ENCODE measurements at places on chromosomes 2 and 18.

- peak; percentile 78 for DNase-seq
These were observed 611 bp downstream of the TCF7L1 start for GRCh38 chr2:85133751-85134254.

GRCh38 chr2:11033114-11033513 lies 121.4 kb downstream of the KCNF1 start:
- DNase-seq, result no peak

GRCh38 chr18:11136241-11136640 lies 13.1 kb downstream of the PIEZO2 start:
- no peak for DNase-seq

DNA sequence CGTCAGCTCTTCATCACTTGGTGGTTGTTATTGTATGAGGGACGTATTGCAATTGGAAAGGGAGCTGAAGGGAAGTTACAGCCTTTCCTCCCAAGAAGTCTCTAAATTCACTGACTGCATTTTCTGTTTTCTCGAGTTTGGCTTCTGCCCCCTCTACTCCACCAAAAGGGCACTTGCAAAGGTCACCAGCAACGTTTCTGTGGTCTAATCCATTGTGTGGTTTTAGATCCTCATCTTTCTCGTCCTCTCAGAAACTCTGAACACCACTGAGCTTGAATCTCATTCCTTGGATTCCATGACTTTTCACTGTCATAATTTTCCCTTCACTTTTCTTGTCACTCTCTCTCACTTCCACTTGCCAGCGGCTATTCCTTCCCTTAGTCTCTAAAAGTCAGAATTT lies 308.0 kb downstream of the AFF3 start:
- DNase-seq, result no peak

- DNase-seq, result no peak
These were observed 112.6 kb downstream of the KLHL29 start for GRCh38 chr2:23497536-23497935.

- no peak for DNase-seq
These were observed 34.5 kb upstream of the L3MBTL4 start for GRCh38 chr18:6449213-6449612.

DNA sequence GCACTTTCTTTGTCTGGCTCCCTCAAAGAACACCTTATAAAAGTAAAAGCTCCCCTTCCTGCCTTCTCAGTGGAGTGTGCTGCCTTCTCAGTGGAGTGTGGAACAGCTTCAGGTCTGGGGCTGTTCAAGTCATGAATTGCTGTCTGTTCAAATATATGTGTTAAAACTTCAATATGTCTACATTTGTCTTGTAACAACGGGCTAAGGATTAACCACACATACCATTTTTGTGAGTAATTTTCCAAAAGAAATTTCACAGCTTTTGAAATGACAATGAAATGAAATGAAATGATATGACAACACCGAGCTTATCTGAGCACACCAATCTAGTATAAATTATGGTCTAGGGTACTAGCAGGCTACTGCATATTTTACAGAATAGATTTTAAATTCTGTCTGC lies 42.9 kb downstream of the CABYR start:
- DNase-seq, result no peak

DNA sequence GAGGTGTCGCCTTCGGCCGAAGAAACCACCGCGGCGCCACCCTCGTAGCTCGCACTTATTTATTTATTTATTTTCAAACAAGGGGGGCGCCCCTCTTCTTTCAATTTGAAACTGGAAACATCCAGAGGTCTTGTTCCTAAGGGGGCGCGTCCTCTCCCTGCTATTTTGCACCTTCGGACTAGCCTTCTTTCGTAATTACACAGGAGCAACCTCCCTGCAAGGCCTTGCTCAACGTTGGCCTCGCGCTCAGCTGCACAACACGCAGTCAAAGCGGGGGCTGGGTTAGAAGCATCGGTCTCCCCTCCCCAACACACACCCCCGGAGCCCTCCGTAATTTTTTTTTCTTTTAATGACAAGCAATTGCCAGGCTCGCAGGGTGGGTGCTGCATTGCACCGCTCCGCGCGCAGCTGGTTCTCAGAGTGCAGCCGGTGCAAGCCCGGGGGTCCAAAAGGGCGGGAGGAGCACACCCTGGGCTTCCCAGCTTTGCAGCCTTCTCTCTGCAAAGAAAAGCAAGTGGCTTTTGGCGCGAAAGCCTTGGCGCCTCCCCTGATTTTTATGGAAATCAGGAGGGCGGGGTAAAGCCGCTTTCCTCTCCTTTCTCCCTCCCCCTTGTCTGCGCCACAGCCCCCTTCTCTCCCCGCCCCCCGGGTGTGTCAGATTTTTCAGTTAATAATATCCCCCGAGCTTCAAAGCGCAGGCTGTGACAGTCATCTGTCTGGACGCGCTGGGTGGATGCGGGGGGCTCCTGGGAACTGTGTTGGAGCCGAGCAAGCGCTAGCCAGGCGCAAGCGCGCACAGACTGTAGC lies at the start of gene MYCN:
TSS of gene MYCN (plus strand) at position 697 of the 807 bp plus-strand sequence. CDS start 1,515 bp downstream, outside the sequence.
- DNase-seq, result no peak

DNA sequence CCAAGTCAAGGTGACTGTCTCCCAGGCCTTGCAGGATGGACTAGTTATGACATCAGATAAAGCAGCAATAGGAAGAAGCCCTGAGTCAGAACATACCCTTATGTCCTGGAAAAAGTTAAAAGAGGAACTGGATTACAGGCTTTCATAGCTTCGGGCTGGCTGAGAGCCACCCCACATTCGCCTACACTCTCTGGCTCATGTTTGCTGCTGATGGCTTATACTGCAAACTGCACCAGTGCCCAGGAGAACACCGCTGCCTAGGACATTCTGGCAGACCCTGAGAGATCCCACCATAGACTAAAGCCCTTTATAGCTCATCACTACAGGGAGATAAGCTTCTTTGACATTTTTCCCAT lies 20.3 kb downstream of the SLC8A1 start:
- DNase-seq, result no peak

DNA sequence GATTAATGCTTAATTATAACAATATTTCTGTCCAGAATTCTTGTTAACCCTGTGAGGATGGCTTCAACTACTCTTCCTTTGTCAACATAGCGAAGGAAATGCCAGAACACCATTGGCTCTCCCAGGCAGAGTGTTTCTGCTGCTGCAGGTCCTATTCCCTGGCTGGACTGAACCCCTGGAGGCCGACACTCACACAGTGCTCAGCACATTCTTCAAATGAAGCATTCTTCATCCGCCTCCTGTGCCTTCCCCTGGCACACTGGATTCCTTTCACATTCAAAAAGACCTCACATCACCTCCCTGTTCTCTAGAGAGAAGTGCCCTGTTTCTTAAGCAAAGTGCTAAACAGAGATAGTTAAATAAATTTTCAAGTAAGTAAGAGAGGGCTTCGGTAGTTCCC lies 187.3 kb upstream of the MSH6 start:
- DNase-seq, result no peak

DNA sequence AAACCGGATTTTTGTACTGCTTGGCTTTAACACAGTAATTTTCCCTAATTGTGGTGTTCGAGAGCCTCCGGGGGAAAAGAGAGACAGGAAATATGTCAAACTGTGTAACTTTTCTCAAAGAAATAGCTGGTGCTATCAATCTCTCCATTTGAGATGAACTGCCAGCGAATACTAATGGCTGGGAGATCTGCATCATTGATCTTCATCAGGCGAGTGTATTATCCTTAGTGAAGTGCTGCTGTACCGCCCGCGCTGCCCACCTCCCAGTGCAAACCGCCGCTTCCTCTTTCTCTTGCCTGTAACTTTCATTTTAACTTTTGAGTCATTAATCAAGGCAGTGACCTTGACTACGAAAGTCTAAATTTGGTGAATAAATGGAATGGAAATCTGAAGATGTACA lies 246.1 kb upstream of the ST6GAL2 start:
- DNase-seq, result peak; percentile 13

Data from GM20000 (cell line).